NCI-H187 (cell line): ENCODE measurements at places on chromosomes 13 and 19.

DNA sequence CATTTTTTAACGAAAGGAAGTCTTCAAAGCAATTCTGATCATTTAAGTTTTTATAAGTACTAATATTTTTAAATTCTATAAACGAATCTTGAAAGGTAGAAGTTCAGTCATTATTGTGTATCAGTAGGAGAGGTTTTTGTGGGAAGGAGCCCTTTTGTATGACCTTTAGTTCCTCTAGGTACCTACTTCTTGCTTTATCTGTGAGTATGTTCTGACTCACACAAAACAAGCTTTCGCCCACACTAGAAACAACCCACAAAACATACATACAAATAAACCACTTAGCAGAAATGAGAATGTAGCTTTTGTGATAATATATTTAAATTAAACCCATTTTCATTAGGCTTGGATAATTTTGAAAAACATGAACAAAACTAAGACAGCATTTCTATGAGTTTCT, 27.8 kb downstream of the ERCC5 start:
- no peak for DNase-seq

DNA sequence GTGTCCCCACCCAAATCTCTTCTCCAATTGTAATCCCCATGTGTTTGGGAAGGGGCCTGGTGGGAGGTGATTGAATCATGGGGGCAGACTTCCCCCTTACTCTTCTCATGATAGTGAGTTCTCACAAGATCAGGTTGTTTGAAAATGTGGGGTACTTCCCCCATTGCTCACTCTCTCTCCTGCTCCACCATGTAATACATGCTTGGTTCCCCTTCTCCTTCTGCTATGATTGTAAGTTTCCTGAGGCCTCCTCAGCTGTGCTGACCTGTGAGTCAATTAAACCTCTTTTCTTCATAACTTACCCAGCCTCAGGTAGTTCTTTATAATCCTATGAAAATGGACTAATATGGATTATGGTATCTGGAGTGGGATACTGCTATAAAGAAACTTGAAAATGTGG, 24.1 kb downstream of the ING1 start:
- DNase-seq: no peak

GRCh38 chr13:46665248-46665632, 112.3 kb downstream of the LRCH1 start:
- no peak for DNase-seq

DNA sequence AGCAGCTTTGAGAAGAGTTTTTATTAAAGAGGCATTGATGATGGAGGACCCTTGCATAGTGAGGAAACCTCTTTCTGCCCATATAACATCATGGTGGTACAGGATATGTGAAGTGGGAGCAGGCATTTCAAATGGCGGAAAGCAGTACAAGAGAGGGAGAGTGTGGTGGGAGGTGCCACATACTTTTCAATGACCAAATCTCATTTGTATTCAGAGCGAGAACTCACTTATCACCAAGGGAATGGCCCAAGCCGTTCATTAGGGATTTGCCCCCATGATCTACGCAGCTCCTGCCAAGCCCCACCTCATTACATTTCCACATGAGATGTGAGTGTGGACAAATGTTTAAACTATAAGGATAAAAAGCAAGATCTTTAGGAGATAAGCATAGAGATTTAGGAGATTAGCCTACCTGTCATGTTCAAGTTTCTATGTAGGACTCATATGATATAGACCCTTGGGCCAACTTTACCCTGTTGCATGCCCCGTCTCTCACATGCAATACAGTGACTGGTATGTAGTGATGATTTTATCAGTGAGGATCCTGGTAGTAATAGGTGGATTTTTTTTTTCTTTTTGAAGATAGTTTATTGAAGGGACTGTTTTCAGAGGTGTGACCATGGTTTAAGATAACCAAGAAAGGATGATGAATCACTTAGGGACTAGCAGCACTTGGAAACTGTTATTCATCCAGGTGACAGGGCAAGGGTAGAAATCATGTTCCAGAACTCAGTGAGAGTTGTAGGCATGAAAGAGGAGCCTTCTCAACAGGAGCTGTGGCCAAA, 38.3 kb downstream of the DNAJC15 start:
- DNase-seq: no peak

DNA sequence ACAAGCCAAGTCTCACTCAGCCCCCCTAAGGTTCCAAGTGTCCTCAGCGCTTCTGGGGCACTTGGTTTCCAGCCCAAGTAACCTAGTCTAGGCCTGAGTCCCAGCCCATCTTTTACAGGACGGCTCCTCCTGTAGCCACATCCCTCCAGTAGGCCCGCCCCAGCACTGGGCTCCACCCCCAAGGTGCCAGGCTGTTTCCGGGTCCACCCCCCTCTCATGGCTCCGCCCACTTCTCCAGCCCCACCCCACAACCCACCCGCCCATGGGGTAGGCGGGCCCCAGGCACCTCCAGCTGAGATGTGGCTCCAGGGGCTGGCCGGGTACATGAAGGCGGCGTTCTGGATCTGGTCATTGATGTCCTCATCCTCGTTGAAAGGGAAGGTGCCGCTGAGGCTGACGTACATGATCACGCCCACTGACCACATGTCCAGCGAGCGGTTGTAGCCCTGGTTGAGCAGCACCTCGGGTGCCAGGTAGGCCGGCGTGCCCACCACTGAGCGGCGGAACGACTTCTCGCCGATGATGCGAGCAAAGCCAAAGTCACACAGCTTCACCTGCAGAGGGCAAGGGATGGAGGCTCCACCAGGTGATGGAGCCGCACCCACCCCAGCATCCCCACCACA, 17.2 kb upstream of the DACT3 start:
- DNase-seq: no peak

DNA sequence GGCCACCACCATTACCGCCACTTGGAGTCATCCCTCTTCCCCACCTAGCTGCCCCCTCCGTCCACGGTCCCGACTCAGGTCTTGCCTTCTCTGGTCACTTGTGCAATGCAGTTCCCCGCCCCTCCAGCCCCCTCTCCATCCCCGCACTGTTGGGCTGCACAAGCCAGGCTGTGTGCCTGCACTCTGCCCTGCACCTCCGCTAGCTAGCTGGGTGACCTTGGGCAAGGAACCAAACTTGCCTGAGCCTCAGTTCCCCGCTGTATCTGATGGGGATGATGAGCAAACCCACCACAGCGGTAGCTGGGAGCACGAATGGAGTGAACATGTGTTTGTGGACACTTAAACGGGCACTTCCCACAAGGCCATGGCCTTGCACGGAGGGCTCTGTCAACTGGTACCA, 5.6 kb upstream of the TMEM147 start:
- no peak for DNase-seq

DNA sequence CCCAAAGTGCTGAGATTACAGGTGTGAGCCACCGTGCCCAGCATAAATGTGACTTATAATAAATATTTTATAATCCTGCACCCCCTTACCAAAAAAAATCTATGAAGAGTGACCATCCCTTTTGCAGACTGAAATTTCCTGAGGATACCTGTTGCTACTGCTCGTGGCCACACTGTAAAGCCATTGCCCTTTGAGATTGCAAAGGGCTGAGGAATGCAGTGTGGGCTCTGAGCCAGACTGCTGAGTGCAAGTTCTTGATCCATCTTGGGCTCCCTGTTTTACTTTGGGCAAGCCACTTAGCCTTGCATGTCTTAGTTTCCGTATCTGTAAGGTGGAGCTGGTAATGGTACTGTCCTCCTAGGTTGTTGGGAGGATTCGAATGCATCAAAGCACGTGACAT, 23.4 kb downstream of the SIPA1L3 start:
- no peak for DNase-seq

DNA sequence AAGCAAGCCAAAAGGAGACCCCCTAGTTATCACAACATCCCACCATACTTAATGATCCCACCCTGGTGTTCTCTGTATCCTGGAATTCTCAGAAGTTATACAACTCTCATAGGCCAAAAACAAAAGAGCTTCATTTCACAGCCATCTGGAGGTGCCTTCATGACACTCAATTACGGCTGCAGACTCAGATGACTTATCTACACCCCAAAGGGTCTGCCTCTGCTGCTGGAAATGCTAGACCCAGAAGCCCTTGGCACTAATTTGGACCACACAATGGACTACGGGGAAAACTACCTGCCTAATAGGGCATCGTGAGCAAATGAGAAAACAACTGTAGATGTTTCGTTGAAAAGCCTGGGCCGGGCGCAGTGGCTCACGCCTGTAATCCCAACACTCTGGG, 40.2 kb downstream of the BRD4 start:
- no peak for DNase-seq

GRCh38 chr13:47903836-47904235, 97.2 kb downstream of the SUCLA2 start:
- DNase-seq: no peak

DNA sequence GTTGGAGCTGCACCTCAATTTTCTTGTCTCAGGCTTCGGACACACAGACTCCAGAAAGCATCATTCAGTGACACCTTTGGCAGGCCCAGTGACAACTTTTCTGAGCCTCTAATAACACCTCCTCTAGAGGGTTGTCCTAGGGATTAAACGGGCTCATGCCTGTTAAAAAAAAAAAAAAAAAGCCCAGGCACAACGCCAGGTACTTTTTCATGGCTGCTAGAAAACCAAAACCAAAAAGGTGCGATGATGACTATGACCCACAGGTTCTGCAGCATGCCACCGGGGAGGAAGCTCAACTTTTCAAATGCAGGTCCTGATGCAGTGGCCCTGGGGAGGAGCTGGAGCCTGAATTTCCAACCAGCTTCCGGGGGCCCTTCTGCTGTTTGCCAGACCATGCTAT, 184.2 kb downstream of the ABCC4 start:
- DNase-seq: no peak

- no peak for DNase-seq
These were observed 393.1 kb downstream of the KLF12 start for GRCh38 chr13:73741111-73741510.
